Heart left ventricle (tissue), 16 donors: ENCODE measurements at places on chromosomes 4 and X. TPM values are rescaled to one million over a fixed set of nuclear protein-coding genes. Genes with fewer than 3 reads are reported as not detected.

- no peak for DNase-seq
Measured at GRCh38 chr4:28435314-28435713, 1574.7 kb downstream of the STIM2 start.

GRCh38 chrX:133776072-133776471, 209.3 kb downstream of the GPC3 start:
- no peak for DNase-seq

The PJA1 gene
- 18.2 TPM for total RNA-seq

- no peak for DNase-seq
Measured at GRCh38 chrX:147910607-147911006, 1.1 kb upstream of the FMR1 start.

- DNase-seq = no peak
Measured at GRCh38 chr4:88489100-88489761, 32.3 kb downstream of the HERC5 start.

The ADH7 gene
- not detected for total RNA-seq

DNA sequence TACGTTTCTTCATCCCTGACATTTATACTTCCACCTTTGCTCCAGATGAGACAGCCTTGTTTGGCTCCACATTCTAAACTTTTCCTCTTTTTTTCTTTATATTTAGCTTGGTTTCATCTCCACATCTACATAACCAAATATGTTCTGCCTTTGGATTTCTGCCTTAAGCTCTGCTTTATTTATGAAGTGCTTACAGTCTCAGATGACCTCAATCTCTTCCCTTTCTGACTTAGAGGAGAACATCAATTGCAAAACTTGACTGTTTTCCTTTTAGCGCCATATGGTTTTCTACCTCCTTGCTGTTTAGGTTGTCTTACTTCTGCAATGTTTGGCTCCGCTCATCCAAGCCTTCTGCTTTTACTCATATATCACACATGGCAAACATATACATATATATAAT, 7.5 kb downstream of the ASB5 start:
- DNase-seq = no peak

- no peak for DNase-seq
Measured at GRCh38 chr4:87078987-87079486, 141.4 kb downstream of the KLHL8 start.

The CEP135 gene
- total RNA-seq = 4.1 TPM

GRCh38 chrX:137278825-137279224, 245.0 kb upstream of the GPR101 start:
- no peak for DNase-seq

The FAM9B gene
- total RNA-seq = not detected

GRCh38 chr4:143133977-143134376, 50.7 kb upstream of the USP38 start:
- no peak for DNase-seq

DNA sequence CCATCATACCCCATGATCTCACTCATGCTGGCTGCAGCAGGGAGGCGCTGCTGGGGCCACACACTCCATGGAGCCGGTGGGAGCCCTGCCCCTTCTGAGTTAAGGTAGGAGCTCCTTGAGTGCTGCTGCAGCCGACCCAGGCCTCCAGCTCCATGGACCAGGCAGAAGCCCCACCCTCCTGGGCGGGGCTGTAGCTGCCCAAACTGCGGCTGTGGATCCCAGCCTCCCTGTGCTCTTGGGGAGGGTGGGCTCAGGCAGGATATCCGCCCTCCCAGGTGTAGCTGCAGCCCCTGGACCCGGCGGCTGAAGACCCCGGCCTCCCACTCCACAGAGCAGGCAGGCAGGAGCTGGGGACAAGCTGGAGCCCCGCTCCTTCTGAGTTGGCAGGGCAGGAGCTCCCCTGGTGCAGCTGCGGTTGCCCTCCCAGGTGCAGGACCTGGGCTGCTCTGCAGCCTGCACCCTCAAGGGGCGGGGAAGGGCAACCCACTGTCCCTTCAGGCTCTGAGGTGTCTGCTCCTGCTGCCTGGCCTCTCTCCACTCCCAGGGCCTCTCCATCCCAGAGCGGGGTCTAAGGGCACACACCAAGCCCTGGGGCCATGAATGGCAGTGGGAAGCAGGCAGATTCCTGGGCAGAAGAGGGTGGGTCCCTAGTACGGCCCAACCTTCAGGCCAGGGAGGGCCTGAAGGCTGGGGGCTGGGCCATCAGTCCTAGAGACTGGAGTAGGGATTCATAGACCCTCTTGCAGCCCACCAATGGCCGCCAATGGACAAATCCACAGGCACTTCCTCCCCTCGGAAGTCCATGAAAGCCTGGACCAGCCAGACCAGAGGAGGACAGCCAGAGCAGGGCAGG, 466.1 kb downstream of the DTHD1 start:
- DNase-seq = no peak

DNA sequence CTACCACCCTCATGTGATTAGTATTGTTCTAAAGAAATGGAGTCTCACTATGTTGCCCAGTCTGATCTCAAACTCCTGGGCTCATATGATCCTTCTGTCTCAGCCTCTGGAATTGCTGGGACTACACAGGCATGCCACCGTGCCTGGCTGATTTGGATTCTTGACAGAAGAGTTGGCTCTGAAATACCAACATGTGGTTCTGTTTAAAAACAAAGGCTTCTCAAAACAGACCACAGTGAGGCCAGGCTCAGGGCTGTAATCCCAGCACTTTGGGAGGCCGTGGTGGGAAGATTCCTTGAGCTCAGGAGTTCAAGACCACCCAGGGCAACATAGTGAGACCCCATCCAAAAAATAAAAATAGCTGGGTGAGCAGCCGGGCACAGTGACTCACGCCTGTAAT, 126.7 kb downstream of the DHRSX start:
- DNase-seq = no peak

The CENPVL1 gene
- not detected for total RNA-seq
